ENCODE measurements at places on chromosomes 6 and 20. TPM values are rescaled to one million over a fixed set of nuclear protein-coding genes. Genes with fewer than 3 reads are reported as not detected.

The TM9SF4 gene
- 47.5 TPM for total RNA-seq

The ABRACL gene
- total RNA-seq = 160 TPM

The CALHM4 gene
- total RNA-seq = not detected

The PTCRA gene
- not detected for total RNA-seq

The BCKDHB gene
- total RNA-seq = 29.2 TPM

The CST1 gene
- 2.7 TPM for total RNA-seq

The KCNQ5 gene
- total RNA-seq = 2.3 TPM

The KIF6 gene
- total RNA-seq = 0.87 TPM

The HLA-DQB1 gene
- total RNA-seq = 5.7 TPM

The ANKS1A gene
- 31.9 TPM for total RNA-seq

The NTSR1 gene
- total RNA-seq = 1.4 TPM

The KHDC1L gene
- total RNA-seq = not detected

The SULF2 gene
- 20.7 TPM for total RNA-seq

The KCNK16 gene
- total RNA-seq = not detected

The CPXM1 gene
- total RNA-seq = 29.3 TPM

The PLA2G7 gene
- total RNA-seq = 2.8 TPM

The MAS1 gene
- total RNA-seq = 0.03 TPM

The C6orf163 gene
- total RNA-seq = 3.1 TPM

The KCNQ2 gene
- total RNA-seq = 61.7 TPM

The EYS gene
- 0.38 TPM for total RNA-seq

The DNAH8 gene
- total RNA-seq = not detected

The SS18L1 gene
- 24.6 TPM for total RNA-seq

The MDFI gene
- total RNA-seq = 41.5 TPM

The RSPH4A gene
- total RNA-seq = 0.52 TPM

The ZKSCAN4 gene
- total RNA-seq = 5.7 TPM

The TAAR8 gene
- not detected for total RNA-seq

The BHLHE23 gene
- 5.0 TPM for total RNA-seq

The FAM83B gene
- 7.7 TPM for total RNA-seq

The KLHDC3 gene
- 182 TPM for total RNA-seq

The BMP2 gene
- 1.0 TPM for total RNA-seq

The INSM1 gene
- total RNA-seq = 2.2 TPM

The CALHM6 gene
- 0.27 TPM for total RNA-seq

The IRAK1BP1 gene
- 12.8 TPM for total RNA-seq

The CALHM5 gene
- total RNA-seq = 0.10 TPM

The PLEKHG1 gene
- 1.0 TPM for total RNA-seq

The MRPS18A gene
- 62.7 TPM for total RNA-seq

The SIRPA gene
- 2.9 TPM for total RNA-seq

The BTNL2 gene
- not detected for total RNA-seq

The PFDN4 gene
- total RNA-seq = 105 TPM

The SGK2 gene
- total RNA-seq = 0.08 TPM

The MYB gene
- total RNA-seq = 10.4 TPM

The OR2H1 gene
- not detected for total RNA-seq

The HLA-DRB5 gene
- total RNA-seq = not detected

The CCN2 gene
- 177 TPM for total RNA-seq

The DEFB132 gene
- total RNA-seq = not detected

The GUCA1A gene
- total RNA-seq = 4.0 TPM

The SLC16A10 gene
- total RNA-seq = 37.6 TPM

The CLPSL1 gene
- not detected for total RNA-seq

The VGLL2 gene
- total RNA-seq = 0.12 TPM

The GSS gene
- 63.3 TPM for total RNA-seq

The FAM83D gene
- total RNA-seq = 81.6 TPM

The YWHAB gene
- total RNA-seq = 120 TPM

The STX11 gene
- total RNA-seq = 0.08 TPM

The MYL9 gene
- 23.5 TPM for total RNA-seq
